ENCODE measurements at places on chromosomes 16 and 17.

- no peak for DNase-seq
These were observed 14.5 kb downstream of the CCDC92B start for GRCh38 chr17:2734939-2735338.

DNA sequence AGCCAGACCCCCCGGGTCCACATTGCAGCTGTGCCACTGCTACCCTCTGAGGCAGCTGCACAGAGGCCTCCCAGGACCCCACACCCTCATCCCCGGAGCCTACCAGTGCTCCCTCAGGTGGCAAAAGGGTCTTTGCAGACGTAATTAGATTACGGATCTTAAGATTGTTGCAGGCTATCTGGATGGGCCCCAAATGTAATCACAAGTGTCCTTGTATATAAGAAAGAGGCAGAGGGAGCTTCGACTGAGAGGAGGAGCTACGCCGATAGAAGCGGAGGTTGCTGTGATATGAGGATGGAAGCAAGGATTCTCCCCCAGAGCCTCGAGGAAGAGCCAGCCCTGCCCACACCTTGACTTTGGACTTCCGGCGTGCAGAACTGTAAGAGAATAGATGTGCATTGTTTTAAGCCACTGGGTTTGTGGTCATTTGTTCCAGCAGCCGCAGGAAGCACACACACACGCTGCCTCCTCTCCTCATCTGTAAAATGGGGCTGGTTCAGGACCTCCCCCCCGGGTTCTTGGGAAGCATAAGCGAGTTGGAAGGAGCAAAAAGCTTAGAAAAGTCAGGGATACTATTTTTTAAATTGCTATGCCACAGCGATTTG, 10.5 kb upstream of the RAI1 start:
- no peak for DNase-seq

- DNase-seq = no peak
These were observed at the start of gene GRIN2A for GRCh38 chr16:10182222-10183053. Gene GRIN2A (minus strand): TSS chr16:10182428. CDS start chr16:10180411, 2,017 bp downstream.

DNA sequence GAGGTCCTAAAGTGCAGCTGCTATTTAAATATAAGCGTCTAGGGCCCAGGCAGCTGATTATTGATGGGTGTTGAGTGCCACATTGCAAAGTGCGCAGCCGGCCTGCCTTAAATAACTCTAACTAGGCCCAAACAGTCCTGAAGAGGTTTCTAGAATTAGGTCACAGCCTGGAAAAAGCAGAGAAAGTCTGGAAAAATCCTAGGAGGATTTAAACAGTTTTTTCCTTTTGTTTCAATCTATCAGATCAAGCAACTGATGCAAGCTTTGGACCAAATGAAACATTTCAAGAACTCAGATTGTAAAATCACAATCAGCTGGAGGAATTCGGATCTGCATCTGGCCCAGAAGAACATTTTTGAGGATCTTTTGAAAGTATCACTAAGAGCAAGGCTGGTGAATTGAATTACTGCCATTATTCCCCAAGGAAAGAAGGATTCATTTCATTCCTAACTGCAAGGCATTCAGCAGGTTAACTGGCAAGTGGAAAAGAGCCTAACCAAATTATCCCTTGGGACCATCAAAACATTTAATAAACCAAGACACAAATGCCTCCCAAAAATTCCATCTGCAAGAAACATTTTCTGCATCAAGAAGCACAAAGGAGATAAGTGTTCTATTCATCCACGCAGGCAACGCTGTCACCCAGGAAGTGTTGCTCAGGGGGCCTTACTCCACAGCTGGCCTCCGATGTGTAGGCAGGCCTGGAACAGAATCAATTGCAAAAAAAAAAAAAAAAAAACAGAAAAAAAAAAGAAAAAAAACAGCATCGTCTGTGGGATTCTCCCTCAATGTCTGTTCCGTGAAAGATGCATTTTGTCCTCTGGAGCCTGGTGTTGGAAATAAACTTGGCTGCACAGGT, 46.1 kb downstream of the IRX3 start:
- DNase-seq = no peak

DNA sequence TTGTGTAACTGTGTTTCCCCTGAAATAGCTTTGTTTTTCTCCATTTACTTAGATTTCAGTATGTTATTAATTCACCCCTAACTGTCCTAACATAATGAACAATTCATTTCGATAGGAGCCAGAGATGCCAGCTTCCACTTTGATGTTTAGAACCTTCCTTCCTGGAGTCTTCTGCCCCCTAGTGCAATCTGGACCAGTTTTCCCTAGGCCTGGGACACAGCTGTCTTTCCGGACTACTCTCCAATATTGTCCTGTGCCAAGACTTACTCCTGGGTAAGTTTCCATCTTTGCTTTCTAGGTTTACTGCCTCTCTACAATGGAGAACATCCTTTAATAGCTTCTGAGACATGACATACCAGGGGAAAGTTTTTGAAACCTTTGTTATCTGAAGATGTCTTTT, 12.8 kb downstream of the RECQL5 start:
- no peak for DNase-seq

GRCh38 chr16:22206842-22207714, 1.0 kb downstream of the EEF2K start:
- DNase-seq = peak; percentile 49

DNA sequence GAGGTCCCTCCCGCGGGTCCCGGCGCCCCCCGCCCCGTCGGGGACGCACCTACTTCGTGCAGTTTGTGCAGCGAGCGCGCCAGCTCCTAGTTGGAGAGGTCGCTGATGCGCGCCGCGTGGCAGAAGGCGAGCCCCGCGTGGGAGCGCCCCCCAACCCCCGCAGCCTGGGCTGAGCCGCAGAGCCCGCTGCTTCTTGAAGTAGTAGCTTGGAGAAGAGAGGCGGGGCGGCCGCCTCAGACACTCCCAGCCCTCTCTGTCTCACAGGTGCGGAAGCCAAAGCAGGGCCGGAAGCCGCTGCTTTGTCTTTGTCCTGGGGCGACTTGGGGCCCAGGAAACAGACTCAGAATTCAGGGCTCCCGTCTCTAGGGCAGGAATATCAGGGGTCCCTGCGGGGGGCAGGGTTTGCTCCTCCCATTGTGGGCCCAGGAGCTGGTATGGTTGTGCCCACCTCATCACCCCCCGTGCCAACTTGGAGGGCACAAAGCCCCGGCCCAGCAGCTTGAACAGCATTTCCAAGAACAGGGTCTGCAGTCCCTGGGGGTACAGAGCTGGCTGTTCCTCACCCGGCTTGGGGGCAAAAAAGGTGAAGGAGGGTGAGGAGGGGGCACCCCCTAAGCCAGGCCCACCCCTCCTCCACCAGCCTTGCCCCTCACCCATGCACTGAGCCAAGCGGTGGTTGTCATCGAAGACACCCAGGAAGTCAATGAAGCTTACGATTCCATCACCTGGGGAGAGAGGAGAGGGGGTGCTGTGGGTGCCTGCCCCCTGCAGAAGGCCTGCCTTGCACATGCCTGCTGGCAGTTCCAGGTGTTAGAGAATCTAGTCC, 13.5 kb downstream of the SPATA32 start:
- peak; percentile 68 for DNase-seq

GRCh38 chr17:51699303-51699702, 439.0 kb downstream of the UTP18 start:
- no peak for DNase-seq

- no peak for DNase-seq
These were observed 5.1 kb downstream of the CEMP1 start for GRCh38 chr16:2526135-2526534.

GRCh38 chr17:16491131-16491702, 776 bp downstream of the LRRC75A start:
- no peak for DNase-seq

DNA sequence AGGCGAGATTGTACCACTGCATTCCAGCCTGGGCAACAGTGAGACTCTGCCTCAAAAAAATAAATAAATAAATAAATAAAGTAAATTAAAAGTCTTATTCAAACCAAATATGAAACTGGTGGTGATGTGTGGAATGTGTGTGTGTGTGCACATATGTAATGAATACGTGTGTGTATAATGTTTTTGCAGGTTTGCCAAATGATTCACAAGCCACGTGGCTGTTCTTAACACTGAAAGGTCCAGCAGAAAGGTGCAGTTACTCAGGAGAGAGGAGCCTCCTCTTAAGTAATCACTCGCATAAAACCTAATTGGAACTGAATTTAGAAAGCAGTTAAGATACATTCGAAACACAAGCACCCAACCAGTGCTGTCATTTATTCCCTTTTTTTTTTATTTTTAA, 22.9 kb downstream of the GDE1 start:
- peak; percentile 89 for DNase-seq

DNA sequence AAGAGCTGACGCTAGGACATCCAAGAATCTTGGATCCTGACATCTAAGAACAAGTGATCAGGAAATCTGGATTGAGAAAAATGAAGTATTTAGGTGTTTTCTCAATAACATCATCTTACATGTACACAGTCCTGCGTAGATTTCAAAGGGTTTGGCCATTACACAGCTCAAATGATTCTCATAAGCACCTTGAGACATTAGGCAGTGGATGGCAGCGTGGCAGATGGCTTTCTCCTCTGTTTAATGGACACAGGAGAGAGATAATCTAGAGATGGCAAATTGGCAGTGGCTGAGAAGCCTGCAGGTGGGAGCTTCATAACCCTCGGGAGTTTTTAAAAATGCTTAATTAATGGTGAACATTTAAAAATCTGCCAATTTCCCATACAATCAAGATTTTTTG, 137.5 kb downstream of the ZFHX3 start:
- DNase-seq = no peak

DNA sequence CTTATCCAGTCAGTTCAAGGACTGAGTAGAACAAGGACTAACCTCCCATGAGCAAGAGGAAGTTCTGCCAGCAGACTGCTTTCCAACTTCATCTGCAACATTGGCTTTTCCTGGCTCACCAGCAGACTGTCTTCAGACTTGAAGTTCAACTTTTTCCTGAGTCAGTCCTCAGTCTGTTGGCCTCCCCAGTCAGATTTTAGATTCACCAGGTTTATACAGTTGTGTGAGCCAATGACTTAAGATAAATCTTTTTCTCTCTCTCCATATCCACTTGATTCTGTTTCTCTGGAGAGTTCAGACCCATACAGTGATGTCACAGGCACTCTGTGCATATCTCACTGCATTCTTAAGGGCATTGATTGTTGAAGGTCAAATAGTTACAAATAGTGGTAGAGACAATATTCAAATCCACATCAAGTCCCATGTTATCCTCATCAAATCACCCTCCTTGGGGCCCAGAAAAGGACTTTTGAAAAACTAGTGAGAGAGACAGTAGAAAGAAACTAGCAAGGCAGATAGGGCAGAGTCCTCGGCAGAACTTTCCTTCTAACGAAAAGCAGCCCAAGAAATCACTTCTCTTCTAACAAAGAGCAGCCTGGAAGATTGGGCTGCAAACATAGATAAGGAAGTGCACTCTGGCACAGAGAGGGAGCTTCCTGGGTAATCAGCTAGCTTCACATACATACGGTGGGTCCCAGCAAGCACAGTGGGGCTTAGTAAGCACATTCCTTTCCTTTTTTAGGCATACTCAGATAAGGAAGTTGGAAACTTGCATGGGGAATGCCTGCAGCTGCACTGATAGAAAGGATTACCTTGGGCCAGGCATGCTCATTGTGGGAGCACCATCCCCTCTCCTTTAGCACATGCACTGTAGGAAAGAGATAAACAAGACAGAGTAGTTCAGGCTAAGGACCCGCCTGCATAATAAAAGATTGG, 132.3 kb upstream of the FAM20A start:
- peak; percentile 38 for DNase-seq

DNA sequence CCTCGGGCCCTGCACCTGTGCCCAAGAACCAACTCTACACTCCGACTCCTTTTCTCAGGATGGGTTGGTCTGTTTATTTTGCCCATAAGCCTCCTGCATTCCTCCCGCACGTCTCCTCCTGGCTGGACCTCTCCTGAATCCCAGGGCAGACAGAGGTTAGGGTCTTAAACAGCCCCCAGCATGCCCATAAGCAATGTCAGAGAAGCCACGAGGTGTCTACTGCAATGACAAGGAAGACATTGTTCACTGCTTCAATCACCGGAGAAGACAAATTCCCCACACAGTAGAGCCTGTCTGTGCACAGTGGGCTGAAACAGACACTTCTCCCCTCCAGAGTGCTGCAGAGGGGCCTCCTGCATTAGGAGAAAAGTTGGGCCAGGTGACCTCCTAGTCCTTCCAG, 230.6 kb upstream of the RPL38 start:
- DNase-seq = no peak

DNA sequence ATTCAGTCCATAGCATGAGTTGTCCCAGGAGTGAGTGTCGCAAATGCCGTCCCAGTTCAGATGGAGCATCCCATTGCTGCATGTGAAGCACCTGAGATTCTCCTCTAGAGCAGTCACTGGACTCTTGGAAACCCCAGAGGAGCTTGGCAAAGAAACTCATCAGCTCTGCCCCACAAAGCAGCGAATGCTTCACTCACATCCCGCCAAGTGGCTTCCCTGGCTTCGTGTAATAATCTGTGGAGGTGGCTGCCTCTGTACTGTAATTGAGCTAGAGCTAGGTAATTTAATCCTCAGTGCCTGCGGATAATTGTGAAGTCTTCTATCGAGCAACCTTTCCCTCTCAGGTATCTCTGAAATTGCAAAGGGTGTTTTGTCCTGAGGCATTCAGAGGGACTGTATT, 107.1 kb downstream of the SNX29 start:
- no peak for DNase-seq

DNA sequence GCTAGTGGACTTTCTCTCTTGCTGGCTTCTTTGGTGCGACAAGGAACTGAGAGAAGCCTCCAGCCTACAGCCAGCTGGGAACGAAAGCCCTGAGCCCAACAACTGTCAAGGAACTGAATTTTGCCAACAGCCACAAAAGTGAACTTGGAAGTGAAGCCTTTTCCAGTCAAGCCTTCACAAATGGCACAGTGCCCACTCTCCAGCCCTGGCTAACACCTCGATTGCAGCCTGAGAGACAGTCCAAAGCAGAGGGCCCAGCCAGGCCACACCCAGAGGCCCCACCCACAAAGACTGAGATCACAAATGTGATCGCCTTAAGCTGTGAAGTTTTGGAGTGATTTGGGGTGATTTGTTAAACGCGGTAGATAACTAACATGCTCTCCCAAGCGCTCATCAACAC, 244.6 kb upstream of the SDK2 start:
- no peak for DNase-seq

DNA sequence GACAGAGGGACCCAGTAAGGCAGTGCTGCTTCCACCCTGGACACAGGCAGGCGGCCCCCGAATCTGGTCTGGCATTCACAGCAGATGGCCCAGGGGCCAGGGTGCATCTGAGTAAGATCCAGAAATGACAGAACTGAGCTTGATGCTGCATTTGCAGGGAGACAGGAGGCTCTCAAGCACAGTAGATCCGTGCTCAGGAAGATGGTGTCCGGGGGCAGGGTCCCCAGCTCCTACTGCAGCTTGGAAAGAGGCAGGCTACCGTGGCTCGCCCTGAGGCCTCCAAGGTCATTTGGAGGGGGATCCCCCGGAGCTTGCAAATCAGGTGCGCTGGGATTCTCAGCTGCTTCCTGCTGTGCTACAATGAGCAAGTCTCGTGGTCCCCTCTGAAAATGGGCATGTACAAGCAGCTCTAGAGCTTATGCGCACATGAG, 2.2 kb downstream of the C16orf95 start:
- no peak for DNase-seq

GRCh38 chr17:31281061-31281460, 16.0 kb downstream of the OMG start:
- DNase-seq = no peak

All from bronchial epithelial cell (primary cell).